ENCODE measurements at places on chromosomes 12 and 14.

GRCh38 chr12:57888409-57889157, 42.1 kb upstream of the CTDSP2 start:
- DNase-seq, result no peak

DNA sequence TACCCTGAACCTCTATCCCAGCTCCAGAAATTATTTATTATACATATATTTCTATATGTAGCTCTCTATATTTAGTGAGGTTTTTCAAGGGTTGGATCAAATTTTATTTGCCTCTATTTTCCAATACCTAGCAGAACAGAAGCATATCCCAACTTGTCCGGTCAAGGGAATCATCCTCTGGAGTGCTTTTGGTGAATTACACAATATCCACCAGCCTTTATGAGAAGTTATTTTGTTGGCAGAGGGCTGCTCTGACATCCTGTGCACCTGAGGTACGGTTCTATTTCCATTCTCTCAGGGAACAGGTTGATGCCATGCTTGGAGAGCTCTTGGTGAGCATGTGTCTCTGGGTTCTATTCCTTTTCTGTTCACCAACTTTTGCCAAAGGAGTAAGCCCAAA, 1056.4 kb downstream of the GALC start:
- no peak for DNase-seq

- DNase-seq, result no peak
Observed at GRCh38 chr12:49907352-49907751, 3.7 kb upstream of the FAIM2 start.

GRCh38 chr12:130186651-130187268, 24.5 kb downstream of the FZD10 start:
- DNase-seq, result no peak

GRCh38 chr12:27285403-27285802, 41.3 kb downstream of the STK38L start:
- no peak for DNase-seq

DNA sequence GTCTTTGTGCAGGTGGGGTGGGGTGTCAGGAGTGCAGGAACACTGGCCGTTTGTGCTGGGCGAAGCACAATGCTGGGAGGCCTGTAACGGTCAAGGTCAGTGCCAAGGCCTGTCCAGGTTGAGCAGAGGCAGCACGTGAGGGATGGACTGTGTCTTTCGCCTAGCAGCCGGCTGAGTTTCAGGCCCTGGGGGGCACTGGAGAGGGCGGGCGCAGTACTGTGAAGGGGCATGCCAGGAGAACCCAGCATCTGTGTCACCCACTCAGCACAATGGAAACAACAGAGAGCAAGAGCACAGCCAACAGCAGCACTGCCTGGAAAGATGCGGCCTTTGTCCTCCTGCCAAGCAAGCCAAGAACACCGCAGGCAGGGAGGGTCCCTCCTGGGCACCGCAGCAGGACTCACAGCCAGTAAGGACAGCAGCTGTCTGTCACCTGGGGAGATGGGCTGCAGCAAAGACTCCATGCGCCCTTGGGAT, 25.2 kb downstream of the SLC25A47 start:
- DNase-seq, result no peak
